ENCODE measurements at places on chromosomes 13 and 19.

DNA sequence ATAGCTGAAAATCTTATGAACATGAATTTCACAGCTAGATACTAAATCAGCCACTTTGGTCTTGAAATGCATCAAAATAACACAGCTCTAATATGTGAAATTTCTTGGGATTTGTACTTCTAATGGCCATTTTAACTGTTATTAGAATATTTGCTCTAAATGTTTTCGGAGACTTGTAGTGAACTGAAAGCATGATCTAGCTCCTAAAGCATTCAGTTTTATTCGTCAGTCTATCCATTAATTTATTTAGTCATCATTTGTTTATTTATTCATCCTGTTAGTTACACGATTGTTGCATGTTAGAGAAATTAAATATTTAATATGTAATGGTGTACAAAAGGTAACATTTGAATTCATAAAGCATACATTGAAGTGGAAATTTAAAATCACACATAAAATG lies 1132.7 kb downstream of the SLITRK1 start:
- DNase-seq, result no peak

DNA sequence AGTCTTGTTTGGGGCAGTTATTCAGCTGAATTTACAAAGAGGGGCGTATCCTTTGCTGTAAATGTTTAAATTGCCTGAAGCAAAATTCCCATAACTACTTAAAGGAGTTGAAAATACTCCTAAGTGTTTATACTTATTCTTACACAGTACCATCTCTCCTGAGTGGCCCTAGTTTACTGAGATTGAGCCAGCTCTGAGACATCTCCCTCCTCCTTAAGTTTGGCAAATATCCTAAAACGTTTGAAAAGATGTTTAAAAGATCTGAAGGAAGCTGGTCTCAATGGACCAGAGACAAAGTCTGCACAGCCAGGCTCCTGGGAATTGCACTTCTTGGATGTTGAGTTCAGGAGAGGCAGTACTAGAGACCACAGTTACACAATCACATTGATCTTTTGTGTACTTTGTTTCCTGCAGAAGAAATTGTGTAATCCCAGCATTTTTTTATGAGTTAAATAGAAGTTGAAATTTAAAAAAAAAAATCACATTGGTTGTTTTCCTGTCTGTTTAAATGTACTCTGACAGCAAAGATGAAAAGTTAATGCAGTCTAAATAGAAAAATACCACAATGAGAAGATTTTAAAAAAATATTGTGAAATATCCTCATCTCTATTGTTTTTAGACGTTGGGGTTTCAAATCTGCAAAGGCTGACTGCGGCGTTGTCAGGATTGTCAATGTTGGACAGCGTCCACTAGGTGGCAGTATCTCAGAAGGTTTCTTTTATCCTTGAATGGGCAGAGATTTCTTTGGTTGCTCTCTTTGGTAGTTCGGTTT lies 20.7 kb downstream of the TNFSF11 start:
- DNase-seq, result peak; percentile 11

DNA sequence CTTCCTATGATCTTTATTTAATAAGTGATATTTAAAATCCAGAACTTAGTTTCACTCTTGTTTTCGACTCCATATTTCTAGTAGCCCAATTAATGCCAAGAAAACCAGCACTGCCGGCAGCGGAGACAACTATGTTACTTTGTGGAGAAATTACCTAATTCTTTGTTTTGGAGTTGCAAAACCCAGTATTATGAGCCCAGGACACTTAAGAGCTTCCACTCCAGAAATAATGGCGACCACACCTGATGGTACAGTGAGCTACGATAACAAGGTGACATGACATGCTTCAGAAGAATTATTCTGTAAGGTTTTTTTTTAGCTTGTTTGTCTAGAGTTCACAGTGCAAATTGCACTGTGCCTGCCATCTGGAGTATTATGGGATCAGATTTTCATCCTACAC lies 136.4 kb downstream of the ZAR1L start:
- no peak for DNase-seq

DNA sequence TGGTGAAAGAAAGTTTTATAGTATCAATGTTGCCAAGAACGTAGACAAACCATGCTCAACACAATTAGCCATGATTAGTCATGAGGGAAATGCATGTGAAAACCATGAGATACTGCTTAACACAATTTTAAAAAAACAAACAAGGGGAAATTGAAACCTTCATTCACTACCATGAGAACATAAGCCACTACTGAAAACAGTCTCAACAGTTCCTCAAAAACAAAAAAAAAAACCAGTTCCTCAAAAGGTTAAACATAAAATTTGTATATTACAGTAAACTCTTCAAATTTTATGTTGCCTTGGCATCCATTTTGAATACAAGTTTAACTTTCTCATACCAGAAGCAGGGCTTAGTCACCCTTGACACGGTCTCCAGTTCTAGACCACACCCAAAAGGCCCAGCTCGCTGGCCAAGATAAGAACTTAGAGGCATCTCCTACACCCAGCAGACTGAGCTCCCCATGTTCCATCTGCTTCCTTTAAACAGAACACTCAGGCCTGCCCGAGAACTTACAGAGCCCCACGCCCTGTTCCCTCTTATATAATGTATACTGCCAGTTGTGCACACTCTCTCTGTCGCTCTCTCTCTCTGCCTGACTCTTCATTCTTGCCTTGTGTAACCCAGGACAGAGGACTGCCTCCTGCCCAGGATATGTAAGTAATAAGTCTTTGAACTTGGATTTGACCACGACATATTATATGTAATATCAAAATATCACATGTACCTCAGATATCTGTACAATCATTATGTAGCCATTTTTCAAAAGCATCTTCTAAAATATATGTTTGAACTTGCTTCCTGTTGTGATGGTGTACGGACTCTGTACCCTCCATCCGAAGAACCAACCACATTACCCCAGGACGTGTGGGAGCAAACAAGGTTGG lies 67.4 kb downstream of the STK24 start:
- no peak for DNase-seq

DNA sequence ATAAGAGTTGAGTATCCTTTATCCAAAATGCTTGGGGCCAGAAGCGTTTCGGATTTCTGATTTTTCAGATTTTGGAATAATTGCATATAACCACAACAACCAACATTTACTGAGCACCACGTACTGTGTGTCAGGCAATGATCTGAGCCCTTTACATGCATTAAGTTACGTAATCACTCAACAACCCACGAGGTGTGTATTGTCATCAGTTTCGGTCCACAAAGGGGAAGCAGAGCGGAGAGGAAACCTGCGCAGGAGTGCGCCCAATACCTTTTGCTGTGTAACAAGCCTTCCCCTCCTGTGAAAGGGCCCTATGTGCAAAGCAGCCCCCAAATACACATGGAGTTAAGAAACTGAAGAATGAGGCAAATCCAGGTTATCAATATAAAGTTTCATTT lies 20.7 kb upstream of the NLRP12 start:
- DNase-seq, result no peak

GRCh38 chr19:16330368-16330801 lies 5.8 kb downstream of the KLF2 start:
- peak; percentile 92 for DNase-seq

DNA sequence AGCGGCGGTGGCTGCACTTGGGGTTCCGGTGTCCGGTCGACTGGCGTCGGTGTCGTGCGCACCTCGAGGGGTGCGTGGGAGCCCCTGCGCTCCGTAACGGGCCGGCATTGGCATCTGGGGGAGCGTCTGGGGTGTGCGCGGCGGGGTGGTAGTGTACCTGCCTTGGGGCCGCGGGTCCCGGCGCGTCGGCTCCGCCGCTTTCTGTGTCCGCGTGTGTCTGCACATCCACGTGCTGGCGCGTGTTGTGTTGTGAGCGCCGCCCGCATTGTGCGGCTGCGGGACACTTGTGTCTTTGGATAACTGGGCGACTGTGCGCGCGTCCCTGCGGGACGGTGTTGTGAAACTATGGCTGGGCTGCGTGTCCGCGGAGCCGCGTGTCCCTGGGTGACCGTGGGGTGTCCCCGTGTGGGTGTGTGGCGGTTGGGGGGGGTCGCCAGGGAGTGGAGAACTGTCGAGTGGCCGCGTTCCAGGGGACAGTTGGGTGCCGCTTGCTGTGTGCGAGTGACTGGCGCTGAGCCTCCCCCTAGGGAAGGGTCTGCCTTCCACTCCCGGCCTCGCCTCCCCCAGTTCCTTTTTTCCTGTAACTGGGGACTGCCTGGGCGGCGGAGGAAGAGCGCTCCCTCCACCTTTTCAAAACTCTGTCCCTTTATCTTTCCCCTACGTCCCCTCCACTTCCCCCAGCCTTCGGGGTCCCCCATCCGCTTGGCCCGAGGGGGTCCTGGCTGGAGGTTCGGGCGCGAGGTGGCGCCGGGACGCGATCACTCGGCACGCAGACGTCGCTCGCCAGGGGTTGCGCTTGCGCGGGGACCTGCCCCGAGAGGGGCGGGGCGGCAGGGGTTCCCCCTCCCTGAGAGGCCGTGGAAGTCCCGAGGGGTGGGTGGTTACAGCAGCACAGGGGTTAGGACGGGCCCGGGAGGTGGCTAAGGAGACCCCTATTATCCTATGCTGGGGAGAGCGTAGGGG lies 5.7 kb upstream of the NFIC start:
- DNase-seq, result peak; percentile 74

GRCh38 chr13:20776751-20777150 lies 3.0 kb upstream of the EEF1AKMT1 start:
- DNase-seq, result no peak

DNA sequence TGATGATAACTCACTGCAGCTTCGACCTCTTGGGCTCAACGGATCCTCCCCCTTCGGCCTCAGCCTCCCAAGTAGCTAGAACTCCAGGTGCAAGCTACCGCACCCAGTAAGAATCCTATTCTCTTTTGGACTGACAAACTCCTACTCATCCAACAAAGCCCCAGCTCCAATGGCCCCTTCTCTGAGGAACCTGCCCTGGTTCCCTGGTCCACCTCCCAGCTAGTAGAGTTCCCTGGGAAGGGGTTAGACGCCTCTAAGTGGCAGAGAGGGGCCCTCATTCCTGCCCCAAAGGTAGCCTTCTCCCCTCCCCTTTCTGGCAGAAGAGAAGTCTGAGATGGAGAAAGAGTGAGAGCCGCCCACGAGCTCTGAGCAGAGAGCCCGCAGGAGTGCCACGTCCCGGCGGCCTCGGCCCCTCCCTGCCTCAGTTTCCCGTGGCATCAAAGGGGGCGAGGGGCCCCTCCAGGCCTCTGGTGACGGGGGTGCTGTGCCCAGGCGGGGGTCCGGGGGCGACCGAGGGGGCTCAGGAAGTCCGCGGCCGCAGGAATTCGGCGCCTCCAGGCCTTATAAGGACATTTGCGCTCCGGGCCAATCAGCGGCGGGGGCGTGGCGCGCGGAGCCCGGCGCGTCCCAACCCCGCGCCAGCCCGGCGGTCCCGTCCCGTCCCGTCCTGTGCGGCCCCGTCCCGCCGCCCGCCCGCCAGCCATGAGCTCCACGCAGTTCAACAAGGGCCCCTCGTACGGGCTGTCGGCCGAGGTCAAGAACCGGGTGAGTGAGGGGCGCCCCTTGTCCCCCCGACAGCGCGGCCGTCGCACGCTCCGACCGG lies at the start of gene CNN2:
Gene CNN2, plus strand, starts transcription at position 649 of the 823 bp plus-strand sequence. Its CDS starts 54 bp downstream, at position 703.
- DNase-seq, result peak; percentile 49

DNA sequence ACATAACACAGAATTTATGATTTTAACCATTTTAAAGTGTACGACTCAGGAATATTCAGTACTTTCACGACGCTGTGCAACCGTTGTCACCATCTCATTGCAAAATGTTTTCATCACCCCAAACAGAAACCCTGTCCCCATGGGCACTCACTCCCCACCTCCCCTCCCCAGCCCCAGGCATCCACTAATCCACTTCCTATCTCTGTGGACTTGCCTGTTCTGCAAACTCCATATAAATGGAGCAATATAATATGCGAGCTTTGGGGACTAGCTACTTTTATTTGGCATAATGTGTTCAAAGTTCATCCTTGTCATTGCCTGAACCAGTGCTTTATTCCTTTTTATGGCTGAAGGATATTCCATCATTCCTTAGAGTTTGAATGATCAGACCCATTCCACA lies 7.3 kb upstream of the INSR start:
- DNase-seq, result no peak

GRCh38 chr19:5392486-5392885 lies 51.9 kb upstream of the PTPRS start:
- DNase-seq, result no peak

DNA sequence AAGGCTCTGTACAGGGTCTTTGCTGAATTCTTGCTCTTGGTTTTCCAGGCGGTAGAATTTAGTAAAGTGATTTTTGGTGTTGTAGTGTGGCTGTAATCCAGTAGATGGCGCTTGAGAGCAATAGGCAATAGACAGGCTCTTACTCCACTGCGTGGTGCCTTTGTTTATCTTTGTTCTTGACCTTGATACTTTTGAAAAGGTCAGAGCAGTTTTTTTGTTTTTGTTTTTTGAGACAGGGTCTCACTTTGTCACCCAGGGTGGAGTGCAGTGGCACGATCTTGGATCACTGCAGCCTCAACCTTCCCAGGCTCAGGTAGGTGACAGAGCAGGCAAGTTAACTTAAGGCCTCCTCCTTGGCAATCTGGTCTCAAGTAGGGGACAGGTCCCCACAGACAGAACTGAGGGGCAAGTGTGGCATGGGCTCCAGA lies 12.2 kb upstream of the LILRA5 start:
- peak; percentile 8 for DNase-seq

GRCh38 chr19:50501568-50502475 lies 9.2 kb downstream of the JOSD2 start:
- no peak for DNase-seq

DNA sequence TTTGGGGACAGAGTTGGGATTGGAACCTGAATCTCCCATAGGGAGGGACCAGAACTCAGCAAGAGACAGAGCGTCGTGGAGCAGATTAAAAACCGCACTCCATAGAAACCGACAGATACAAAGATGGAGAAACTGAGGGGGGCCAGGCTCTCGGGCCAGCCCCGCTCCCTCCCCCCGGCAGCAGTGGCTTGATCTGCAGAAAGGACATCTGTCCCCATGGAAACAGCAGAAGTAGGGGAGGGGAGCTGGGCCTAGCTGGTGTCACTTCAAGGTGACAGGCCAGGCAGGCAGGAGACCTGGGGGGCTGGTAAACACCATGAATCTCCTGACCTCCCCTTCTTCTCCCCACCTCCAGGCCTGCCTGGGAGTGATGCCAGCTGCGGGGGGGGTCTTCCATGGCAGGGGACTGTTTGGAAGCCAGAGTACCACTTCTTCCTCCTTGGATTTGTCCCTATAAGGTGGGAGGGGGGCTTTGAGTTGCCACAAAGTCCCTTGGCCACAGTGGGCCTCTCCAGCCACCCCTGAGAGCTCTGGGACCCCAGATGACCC lies 10.9 kb downstream of the TMIGD2 start:
- DNase-seq, result no peak

- no peak for DNase-seq
Measured at GRCh38 chr19:33146209-33146608, 14.3 kb downstream of the WDR88 start.

DNA sequence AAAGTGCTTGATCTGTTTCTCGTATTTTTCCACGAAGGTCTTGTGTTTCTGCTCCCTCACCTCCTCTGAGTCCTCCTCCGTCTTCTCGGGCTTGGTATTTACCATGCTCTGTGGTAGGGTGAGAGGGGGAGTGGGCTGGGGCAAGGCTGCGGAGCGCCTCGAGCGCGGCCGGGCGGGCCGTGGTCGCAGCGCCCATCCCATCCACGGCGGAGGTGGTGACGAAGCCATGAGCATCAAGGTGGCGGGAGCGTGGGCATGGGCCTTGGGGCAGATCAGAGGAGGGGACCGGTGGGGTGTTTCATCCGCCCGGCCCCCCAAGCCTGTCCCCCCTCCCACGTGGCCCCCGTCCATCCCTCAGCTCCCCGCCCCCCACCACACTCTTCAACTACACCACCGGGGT lies 7.9 kb downstream of the CDC37 start:
- no peak for DNase-seq

GRCh38 chr19:11673608-11674041 lies 65.1 kb downstream of the ZNF823 start:
- no peak for DNase-seq

- DNase-seq, result no peak
Measured at GRCh38 chr13:39618561-39618960, 15.6 kb upstream of the LHFPL6 start.

Measured in activated T-helper 9 cell treated with anti-CD3 and anti-CD28 coated beads, Interleukin-2, amount 50 U/mL, for 16 hours (primary cell).